ENCODE measurements at places on chromosomes 12 and 14.

- DNase-seq = no peak
These were observed 8.6 kb downstream of the SLC25A29 start for GRCh38 chr14:100297320-100298300.

- DNase-seq = no peak
These were observed 2.1 kb downstream of the MVK start for GRCh38 chr12:109575683-109576082.

- DNase-seq = no peak
These were observed 33.3 kb downstream of the DIO3 start for GRCh38 chr14:101594511-101595148.

- DNase-seq = no peak
These were observed 165.8 kb downstream of the MON2 start for GRCh38 chr12:62632411-62632918.

- DNase-seq = no peak
These were observed 89.0 kb downstream of the SCARB1 start for GRCh38 chr12:124774462-124775167.
